Cerebellar cortex (tissue), 1 donor: ENCODE measurements at places on chromosomes 1 and 21.

GRCh38 chr1:107430540-107431228 is 289.8 kb downstream of the NTNG1 start:
- peak; percentile 40 for DNase-seq

GRCh38 chr1:39268112-39268581 is 63.7 kb downstream of the MACF1 start:
- peak; percentile 99 for DNase-seq

DNA sequence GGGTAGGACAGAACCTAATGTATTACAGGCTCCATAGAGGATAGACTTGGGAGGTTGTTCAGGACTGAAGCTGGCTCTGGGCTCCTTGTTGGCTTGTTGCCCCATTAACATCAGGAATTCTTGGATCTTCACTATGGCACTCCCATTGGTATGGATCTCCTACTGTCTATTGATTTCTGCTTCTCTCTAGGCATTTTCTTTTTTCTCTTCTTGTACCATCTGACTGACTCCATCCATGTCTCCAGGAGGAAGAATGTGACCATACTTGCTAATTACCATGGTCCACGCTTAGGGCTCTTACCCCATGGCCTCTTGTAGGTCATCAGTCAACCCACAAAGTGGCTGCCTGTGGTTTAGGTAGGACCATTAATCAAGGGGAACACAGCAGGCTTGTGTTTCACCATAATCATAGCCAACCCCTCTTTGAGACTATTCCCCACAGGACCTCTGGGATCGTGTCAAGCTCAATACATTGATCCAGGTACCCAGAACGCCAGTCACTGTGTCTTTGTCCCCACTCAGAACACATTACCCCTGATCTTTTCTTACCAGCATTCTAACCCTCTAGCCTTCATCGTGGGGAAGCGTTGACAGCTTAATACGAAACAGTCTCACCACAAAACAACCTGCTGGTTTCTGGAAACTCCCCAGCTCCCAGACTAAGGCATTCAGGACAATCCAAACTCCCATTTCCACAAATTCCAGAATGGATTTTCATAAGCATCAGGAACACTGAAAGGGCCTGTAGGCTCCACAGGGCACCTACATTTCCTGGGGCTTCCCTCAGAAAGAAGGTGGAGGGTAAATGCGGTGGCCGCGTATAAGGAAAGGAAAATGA is 97.1 kb downstream of the ETS2 start:
- DNase-seq, result no peak

DNA sequence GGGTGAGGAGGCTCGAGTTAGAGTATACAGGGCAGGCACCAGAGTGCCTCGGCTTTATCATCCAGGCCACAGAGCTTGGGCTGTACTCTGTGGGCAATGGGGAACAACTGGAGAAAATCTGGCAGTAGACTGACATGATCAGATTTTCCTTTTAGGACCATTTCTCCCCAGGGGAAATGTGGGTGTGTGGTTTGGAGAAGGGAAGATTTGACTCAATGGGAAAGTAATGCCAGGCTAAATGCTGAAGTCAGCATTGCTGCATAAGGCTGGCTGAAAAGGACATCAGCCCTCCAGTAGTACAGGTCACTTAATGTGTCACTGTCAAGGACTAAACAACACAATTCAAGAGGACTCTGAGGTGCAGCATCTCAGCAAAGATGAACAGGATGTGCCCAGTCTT is 5.0 kb downstream of the FYB2 start:
- no peak for DNase-seq

DNA sequence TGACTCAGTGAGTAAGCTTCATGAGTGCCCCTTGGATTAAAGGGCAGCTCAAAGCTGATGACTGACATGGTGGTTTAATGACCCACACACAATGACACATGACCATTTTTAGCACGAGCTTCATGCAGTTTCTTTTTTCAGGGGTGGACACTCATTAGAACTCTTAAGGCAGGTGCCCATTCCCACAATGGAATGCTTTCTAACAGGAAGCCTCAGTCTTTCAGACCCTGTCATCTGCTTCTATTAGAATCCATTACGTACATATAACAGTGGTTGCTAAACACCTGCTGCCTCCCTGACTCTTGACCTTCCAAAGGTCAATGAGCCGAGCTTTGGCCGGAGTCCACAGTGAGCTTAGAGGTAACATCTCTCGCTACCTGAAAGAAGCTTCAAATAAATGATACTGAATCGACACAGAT is 27.4 kb downstream of the AKNAD1 start:
- DNase-seq, result no peak

DNA sequence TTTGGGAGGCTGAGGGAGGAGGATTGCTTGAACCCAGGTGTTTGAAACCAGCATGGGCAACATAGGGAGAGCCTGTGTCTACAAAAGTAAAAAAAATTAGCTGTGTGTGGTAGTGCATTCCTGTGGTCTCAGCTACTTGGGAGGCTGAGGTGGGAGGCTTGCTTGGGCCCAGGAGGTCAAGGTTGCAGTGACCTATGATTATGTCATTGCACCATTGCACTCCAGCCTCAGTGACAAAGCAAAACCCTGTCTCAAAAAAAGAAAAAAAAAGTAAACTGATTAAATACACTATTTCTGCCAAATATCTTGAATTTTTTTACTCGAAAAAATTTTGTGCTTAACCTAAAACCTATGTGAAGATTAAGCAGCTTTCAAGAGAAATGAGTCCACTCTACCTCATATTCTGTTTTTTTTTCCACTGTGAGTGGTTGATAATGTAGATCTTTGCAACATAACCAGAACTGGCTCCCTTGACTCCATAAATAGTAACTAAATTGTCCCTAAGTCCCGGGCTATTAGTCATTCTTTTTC is 19.4 kb upstream of the ZNF281 start:
- DNase-seq, result no peak

DNA sequence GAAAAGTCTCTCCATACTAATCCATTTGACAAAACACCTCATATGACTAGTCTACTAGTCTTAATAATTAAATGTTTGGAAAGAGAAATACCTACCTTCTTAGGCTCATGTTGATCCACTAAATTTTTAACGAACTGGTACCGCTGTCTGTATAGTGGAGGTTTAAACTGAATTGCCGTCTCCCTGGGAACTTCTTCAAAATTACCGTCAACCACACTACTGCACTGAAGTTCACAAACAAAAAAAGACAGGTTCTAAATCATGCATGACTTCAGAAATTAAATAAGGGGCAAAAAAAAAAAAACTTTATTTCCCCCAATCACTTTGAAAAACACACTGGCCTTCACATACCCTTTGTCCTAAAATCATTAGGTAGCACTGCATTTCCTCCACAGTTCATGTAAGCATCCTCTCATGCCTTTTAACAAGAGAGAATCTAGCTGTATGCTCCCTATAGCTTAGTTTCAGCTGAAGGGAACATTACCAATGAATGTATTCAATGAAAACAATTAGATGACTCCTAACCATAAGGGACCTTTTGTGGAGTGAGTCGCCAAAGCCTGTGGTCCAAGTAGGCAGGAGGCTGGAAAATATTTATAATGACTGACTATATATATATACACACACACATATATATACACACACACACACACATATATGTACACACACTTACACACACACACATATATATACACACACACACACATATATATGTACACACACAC is 3.4 kb downstream of the HENMT1 start:
- DNase-seq, result no peak

- DNase-seq, result no peak
Observed at GRCh38 chr1:29855561-29856160, 619.3 kb downstream of the PTPRU start.

DNA sequence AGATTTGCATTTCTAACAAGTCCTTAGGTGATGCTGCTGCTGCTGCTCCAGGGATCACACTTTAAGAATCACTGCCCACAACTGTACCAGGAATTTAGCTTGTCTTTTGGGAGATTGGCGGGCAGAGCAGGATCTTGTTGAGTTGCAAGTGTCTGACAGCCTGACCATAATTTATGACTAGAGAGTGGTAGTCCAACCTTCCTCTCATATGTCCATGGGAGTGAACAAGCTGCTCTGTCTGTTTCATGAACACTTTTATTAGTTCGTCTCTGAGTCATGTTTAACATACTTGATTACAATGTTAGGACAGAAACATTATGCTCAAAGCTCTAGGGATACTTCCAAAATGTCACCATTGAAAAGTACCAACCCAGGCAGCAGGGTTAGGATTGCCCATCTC is 169.6 kb downstream of the TGFB2 start:
- DNase-seq, result no peak

- no peak for DNase-seq
Observed at GRCh38 chr1:114342376-114342775, 168.6 kb downstream of the TRIM33 start.

- no peak for DNase-seq
Observed at GRCh38 chr1:193850745-193851144, 664.3 kb upstream of the B3GALT2 start.

- DNase-seq, result peak; percentile 73
Observed at GRCh38 chr1:156801409-156802121, 15.1 kb downstream of the SH2D2A start.

GRCh38 chr1:167331650-167332049 is 111.0 kb downstream of the POU2F1 start:
- no peak for DNase-seq

DNA sequence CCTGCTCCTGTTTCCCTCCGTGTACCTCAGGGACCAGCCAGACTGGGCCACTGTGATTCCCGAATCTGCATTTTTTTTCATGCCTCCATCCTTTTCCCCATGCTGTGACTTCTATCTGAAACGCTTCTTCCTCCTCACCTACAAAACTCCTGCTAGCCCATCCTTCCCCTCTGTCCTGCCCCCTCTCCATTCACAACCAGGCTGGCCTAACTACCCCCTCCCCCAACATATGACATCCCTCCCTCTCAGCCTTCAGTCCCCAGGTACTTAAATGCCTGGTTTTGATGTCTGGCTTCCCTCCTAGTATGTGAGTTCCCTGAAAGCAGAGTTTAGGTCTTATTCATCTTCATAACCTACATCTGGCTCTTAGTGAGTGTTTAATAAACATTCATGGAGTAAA is 82.7 kb downstream of the TAS1R2 start:
- DNase-seq, result no peak

DNA sequence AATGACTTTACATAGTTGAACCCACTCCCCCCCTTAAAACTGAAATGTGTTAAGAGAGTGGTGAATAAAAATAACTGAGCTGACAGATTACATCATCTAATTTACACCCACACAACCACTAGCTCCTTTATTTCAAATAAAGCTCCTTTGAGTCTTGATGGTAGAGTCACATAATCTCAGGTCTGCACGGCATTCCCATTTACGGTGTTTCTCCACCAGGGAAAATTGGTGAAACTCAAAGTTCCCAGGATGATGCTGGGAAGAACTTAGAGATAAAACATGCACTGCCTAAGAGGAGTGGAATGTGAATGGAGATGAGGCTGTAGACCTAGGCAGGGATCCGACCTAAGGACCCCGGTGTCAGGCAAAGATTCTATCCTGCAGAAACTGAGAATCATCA is 727.8 kb upstream of the ADAMTS5 start:
- no peak for DNase-seq

GRCh38 chr1:67579623-67580394 is 105.2 kb upstream of the GADD45A start:
- no peak for DNase-seq

GRCh38 chr1:77706321-77706720 is 23.9 kb upstream of the ZZZ3 start:
- DNase-seq, result no peak

GRCh38 chr1:76084029-76084627 is 9.6 kb downstream of the ST6GALNAC3 start:
- no peak for DNase-seq

GRCh38 chr1:96409087-96409486 is 312.5 kb upstream of the PTBP2 start:
- DNase-seq, result no peak

- no peak for DNase-seq
Observed at GRCh38 chr1:92346866-92347640, 48.2 kb downstream of the RPAP2 start.

- DNase-seq, result no peak
Observed at GRCh38 chr1:3908886-3909517, 8.9 kb upstream of the C1orf174 start.
